ENCODE measurements at places on chromosomes 6 and 20.

- no peaks in the 10 kb centered on the region for H3K27me3 ChIP-seq
- no peak overlapping the region for H3K27ac ChIP-seq
- no peak overlapping the region for H3K4me3 ChIP-seq
- no peak for DNase-seq
These were observed 7.9 kb downstream of the CNKSR3 start for GRCh38 chr6:154502553-154502952.

DNA sequence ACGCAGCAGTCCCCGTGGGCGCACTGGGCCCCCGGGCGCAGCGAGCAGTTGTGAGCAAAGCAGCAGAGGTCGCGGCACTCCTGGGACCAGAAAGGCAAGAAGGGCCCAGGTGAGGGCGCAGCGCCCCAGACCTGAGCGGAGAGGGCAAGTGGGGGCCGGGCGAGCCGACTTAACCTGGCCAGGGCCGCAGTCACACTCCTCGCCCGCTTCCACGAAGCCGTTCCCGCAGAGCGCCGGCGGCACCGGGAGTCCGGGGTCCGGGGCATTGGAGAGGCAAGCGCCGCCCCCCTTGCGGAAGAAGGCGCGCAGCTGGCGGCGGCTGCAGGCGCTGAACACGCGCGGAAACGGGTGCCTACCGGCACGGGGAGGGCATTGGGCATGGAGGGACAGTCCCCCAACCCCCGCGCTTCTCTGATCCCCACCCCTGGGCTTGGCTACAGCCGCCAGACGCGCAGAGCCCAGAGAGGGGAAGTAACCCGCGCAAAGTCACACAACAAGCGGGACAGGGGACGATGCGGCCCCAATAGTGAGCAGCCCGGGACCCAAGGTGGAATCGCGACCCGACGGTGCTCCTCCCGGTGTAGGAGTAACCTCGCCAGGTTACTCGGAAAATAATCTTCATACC lies 9.2 kb downstream of the ADAM33 start:
- H3K4me1 ChIP-seq: peaks cover 10% of the 10 kb centered on the region
- peaks cover 37% of the 10 kb centered on the region for H3K36me3 ChIP-seq
- H3K4me3 ChIP-seq: no peak overlapping the region
- no peaks in the 10 kb centered on the region for H3K27me3 ChIP-seq
- no peak for DNase-seq

GRCh38 chr6:132392792-132393191 lies 8.5 kb downstream of the MOXD1 start:
- no peaks in the 10 kb centered on the region for H3K4me1 ChIP-seq
- no peaks in the 10 kb centered on the region for H3K36me3 ChIP-seq
- H3K27me3 ChIP-seq: no peaks in the 10 kb centered on the region
- H3K27ac ChIP-seq: no peak overlapping the region
- DNase-seq: no peak

- H3K27me3 ChIP-seq: no peaks in the 10 kb centered on the region
- DNase-seq: no peak
- H3K4me1 ChIP-seq: peaks cover 2% of the 10 kb centered on the region
- no peak overlapping the region for H3K27ac ChIP-seq
These were observed 10.0 kb downstream of the HINT3 start for GRCh38 chr6:125966569-125966968.

GRCh38 chr20:40493549-40493948 lies 195.5 kb downstream of the MAFB start:
- no peak for DNase-seq
- H3K27ac ChIP-seq: no peak overlapping the region
- H3K27me3 ChIP-seq: no peaks in the 10 kb centered on the region
- no peaks in the 10 kb centered on the region for H3K36me3 ChIP-seq

DNA sequence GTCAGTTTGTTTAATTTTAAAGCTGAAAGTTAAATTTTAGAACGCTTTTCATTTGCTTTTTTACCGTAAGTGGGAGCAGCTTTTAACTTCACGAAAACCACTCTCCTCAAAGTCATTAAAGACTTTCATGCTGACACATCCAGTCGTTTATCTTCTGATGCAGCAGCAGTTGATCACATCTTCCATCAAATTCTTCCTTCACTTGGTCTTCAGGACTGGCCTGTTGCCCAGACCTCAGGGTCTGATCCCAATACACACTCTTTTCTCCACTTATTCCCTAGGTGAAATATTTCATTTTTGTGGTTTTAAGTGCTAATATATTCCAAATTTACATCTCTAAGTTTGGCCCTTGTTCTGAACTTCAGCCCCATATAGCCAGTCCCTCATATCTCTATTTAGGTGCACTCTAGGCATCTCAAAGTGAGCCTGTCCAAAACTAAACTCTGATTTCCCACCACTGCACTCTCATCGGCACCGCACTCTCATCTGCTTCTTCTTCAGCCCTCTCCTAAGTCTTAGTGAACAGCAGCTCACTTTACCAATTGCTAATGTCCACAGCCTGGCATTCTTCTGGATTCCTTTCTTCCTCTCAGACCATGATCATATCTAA lies 20.4 kb downstream of the AFDN start:
- H3K4me3 ChIP-seq: no peak overlapping the region
- no peaks in the 10 kb centered on the region for H3K27me3 ChIP-seq
- no peak overlapping the region for H3K27ac ChIP-seq
- H3K36me3 ChIP-seq: no peaks in the 10 kb centered on the region
- H3K4me1 ChIP-seq: no peaks in the 10 kb centered on the region
- DNase-seq: no peak

GRCh38 chr20:16984481-16984880 lies 236.3 kb downstream of the OTOR start:
- no peak for DNase-seq
- H3K27me3 ChIP-seq: no peaks in the 10 kb centered on the region
- no peaks in the 10 kb centered on the region for H3K36me3 ChIP-seq
- H3K27ac ChIP-seq: no peak overlapping the region
- no peaks in the 10 kb centered on the region for H3K4me1 ChIP-seq
